ENCODE measurements at places on chromosomes 1 and 21. TPM values are rescaled to one million over a fixed set of nuclear protein-coding genes. Genes with fewer than 3 reads are reported as not detected.

DNA sequence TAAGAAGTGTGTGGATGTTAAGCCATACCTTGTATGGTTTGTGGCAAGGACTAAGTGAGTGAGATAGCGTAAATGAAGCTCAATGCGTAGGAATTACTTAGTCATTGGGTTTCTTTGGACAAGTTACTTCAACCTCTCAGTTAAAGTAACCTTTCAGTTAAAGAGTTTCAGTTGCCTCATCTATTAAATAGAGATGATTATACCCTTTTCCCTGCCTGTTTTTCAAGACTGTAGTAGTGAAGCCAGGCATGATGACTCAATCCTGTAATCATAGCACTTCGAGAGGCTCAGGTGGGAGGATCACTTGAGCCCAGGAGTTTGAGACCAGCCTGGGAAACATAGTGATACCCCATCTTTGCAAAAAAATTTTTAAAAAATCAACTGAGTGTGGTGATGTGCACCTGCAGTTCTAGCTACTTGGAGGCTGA is 6.3 kb downstream of the ZMPSTE24 start:
- H3K4me3 ChIP-seq: no peak overlapping the region
- H3K27ac ChIP-seq: no peak overlapping the region
- H3K27me3 ChIP-seq: no peaks in the 10 kb centered on the region
- no peaks in the 10 kb centered on the region for H3K4me1 ChIP-seq
- H3K36me3 ChIP-seq: no peaks in the 10 kb centered on the region

GRCh38 chr21:25424634-25425033 is 182.6 kb downstream of the MRPL39 start:
- peaks cover 4% of the 10 kb centered on the region for H3K27me3 ChIP-seq
- no peak for DNase-seq
- no peak overlapping the region for H3K4me3 ChIP-seq

DNA sequence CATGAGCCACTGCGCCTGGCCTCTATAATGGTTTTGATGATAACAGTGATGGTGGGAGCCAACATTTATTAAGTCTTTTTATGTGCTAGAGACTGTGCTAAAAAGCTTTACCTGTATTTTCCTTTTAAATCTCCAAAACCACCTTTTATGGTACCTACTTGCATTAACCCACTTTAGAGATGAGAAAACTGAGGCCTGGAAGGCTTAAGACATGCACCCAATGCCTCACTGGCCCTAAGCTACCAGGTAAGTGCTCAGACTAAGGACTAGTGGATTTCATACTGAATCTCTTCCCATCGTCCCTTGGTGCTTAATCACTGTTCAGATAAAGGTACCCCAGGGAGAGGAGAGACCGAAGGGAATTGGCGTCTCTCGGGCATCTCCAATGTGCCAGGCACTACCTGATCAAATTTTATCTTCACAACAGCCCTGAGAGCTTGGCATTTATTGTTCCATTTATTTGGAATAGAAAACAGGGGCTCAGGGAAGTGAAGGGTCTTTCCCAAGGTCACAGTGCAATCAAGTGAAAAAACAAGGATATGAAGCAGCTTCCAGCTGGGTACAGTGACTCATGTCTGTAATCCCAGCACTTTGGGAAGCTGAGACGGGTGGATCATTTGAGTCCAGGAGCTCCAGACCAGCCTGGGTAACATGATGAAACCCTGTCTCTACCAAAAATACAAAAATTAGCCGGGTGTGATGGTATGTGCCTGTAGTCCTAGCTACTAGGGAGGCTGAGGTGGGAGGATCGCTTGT is 84.2 kb downstream of the LACTBL1 start:
- no peak overlapping the region for H3K27ac ChIP-seq

GRCh38 chr1:180925471-180926051 is 12.9 kb downstream of the KIAA1614 start:
- no peaks in the 10 kb centered on the region for H3K36me3 ChIP-seq
- no peak overlapping the region for H3K4me3 ChIP-seq
- DNase-seq: peak; percentile 58
- peak overlapping the region; percentile 91 for H3K27ac ChIP-seq

DNA sequence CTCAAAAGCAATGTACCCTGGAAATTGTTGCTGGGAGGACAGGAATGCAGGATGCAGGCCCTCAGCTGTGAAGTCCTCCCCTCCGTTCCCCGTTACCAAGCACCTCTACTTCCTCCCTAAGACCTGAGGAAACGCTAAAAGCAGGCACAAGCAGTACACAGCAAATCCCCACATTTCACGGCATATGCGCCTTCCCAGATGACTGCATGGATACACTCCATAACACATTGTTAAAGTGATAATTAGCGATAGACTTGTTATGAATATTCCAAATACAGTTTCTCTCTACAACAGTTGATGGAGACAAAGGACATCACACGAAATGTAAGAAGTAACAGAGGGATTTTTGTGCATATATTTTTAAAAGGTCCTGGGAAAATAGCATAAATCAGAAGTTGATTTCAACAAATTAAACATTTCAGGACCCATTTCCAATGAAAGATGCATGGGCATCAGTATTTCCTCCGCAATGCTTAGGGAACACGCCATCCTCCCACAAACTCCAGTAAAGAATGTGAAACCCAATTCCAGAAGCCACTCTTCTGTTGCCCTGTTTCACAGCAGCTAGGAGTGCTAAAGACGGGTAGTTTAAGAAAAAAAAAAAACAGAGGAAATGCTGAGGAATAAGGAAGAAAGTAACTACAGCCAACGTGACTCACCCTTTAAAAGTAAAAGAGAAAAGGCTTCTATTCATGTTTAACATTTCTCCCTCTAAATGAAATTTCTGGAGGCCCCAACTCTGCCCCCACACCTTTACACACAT is 75.5 kb downstream of the HIVEP3 start:
- peaks cover 5% of the 10 kb centered on the region for H3K4me1 ChIP-seq
- H3K4me3 ChIP-seq: no peak overlapping the region
- H3K36me3 ChIP-seq: no peaks in the 10 kb centered on the region
- DNase-seq: no peak

DNA sequence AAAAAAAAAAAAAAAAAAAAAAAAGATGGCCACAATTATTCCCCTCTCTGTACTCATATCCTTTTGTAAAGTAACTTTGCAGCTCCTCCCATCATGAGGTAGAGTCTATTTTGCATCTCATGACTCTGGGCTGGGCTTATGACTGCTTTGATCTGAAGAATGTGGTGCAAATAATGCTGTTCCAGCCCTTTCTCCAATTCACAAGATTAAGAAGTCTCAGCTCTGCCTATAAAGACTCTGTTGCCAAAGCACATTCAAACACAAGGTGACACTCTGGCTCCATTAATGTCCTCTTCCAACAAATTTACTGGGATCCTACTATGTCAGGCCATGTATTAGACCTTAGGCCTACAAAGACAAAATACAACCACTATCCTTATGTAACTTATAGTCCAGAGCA is 64.8 kb upstream of the PTCH2 start:
- no peaks in the 10 kb centered on the region for H3K27me3 ChIP-seq
- DNase-seq: no peak
- H3K36me3 ChIP-seq: no peaks in the 10 kb centered on the region
- H3K4me3 ChIP-seq: no peak overlapping the region

DNA sequence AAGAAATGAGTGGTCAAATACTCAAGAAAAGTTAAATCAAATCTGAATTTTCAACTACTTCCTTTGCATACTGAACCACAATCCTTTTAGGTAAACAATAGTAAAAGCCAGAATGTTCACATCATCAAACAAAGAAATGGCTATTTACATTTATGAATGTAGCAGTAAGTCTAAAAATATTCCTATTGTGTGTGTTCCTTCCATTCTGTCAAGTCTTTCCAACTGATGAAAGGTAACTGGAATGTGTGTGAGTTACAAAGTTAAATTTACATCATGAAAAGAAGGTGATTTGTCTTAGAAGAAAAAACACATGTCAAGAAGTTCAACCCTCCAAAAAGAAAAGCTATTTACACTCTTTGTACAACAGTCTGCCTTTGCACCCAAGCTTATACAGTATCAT is 203.1 kb downstream of the SIPA1L2 start:
- no peaks in the 10 kb centered on the region for H3K27me3 ChIP-seq
- no peak overlapping the region for H3K4me3 ChIP-seq
- H3K27ac ChIP-seq: no peak overlapping the region
- H3K4me1 ChIP-seq: peaks cover 11% of the 10 kb centered on the region
- no peak for DNase-seq

GRCh38 chr1:26781206-26781825 is 6.4 kb upstream of the PIGV start:
- no peaks in the 10 kb centered on the region for H3K36me3 ChIP-seq
- H3K27me3 ChIP-seq: no peaks in the 10 kb centered on the region
- H3K4me1 ChIP-seq: peaks cover 25% of the 10 kb centered on the region
- no peak overlapping the region for H3K4me3 ChIP-seq

GRCh38 chr1:41361495-41362356 is 492 bp downstream of the FOXO6 start:
- peak overlapping the region; percentile 70 for H3K4me3 ChIP-seq
- no peak overlapping the region for H3K27ac ChIP-seq
- no peaks in the 10 kb centered on the region for H3K36me3 ChIP-seq
- H3K4me1 ChIP-seq: peaks cover 51% of the 10 kb centered on the region
- peaks cover 18% of the 10 kb centered on the region for H3K27me3 ChIP-seq

Gene GSTM5
- total RNA-seq: 0.12 TPM

Gene DYNLT4
- total RNA-seq: 1.6 TPM

Gene MARK1
- 7.1 TPM for total RNA-seq

Gene PTPRU
- 34.3 TPM for total RNA-seq
